ENCODE measurements at places on chromosomes 1 and 21.
A peak's percentile ranks its signal among the peaks of the same experiment; 100 is the strongest.

DNA sequence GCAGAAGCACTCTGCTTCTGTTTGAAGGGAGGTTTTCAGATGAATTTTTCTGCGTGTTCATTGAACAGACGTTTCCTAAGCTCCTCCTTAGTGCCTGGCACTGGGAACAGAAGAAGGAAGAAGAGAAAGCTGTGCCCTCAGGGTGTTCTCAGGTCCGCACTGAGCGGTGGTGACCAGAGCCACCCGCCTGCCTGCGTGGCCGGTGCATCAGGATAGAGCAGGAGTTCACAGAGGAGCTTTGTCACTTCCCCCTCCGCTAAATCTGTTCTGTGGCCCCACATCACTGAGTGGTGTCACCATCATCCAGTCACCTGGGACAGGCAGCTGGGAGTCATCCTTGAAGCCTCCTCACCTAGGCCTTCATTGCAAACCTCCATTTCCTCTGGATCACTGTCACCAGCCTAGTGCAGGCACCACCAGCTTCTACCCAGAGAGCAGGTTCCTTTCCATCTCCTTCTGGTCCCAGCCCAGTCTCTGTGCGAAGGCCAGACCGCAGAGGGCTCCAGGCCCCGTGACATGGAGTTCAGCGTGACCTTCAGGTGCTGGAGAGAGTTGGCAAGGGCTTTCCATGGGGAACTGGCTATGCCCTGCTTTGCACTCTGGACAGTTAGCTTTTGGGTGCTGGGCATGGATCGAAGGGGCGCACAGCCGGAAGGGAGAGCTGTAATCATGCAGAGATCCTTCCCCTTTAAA is 21.7 kb downstream of the PARK7 start:
- DNase-seq: no peak

DNA sequence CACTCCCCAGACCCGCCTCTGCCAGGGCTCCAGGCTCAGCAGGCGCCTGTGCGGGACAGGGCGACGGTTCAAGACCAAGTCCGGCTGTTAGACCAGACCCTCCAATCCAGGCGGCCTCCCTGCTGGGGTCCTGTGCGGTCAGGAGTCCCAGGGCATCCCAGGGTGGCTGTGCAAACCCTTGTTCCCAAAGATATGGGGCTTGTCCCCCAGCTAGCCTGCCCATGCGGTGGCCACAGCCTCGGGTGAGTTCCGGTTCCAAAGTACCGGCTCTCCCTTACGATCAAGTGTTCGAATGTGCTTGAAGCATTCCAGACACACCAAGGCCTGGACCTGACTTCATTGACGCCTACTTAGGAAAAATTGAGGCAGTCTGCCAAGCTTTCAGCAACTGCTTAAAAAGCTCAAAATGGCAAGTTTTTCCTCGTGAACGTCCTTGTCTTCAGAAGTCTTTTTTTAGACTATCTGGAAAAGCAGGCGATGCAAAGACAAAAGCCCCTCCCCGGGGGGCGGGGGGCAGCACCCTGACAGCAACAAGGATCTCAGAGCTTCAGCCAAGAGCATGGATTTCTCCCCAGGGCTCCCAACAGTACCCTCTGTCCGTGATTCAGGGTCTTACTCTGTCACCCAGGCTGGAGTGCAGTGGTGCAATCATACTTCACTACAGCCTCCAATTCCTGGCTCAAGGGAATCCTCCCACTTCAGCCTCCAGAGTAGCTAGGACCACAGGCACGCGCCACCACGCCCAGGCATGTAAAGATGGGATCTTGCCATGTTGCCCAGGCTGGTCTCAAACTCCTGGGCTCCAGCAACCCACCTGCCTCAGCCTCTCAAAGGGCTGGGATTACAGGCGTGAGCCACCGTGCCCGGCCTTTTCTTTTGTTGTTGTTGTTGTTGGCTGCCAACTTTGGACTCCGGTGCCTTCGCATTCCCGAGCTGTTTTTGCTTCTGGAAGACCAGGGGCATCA is 2.3 kb downstream of the FAAP20 start:
- DNase-seq: no peak

DNA sequence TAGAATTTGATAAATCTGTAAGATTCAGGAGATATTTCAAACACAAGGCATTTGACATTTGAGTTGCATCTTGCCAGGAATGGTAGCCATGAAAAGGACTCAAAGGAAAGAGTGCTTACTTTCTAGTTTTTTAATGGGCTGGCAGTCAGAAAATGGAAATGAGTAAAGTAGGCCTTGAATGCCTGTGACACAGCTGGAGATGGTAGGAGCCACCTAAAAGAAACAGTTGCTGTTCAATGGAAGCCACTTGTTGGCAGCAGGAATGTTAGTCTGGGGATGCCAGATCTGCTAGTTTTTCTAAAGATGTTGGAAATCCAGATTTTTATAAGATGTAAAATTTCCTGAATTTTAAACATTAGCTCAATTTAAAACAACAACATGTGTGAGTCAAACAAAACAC is 43.6 kb downstream of the CACHD1 start:
- no peak for DNase-seq

DNA sequence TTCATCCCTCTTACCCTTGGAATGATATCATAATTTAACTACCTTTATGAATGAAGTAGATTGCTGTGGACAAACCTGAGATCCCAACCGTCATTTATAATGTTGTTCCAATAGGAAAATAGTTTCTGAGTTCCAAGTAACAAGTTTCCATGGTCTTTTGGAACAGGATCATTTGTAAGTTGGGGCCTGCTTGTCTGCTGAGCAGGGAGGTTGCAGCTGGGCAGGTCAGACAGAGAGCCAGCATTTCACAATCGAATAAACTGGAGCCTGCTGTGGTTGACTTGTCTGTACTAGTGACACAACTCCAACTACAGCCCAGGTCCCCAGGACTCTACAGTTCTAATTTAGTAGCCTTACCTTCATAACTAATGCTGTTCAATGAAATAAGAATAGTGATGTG is 18.6 kb upstream of the RALGPS2 start:
- DNase-seq: no peak

- DNase-seq: no peak
These were observed 103.6 kb downstream of the SMYD2 start for GRCh38 chr1:214384373-214385079.

GRCh38 chr1:2351723-2352122 is 39.6 kb downstream of the MORN1 start:
- DNase-seq: no peak

GRCh38 chr1:234920136-234920842 is 208.3 kb downstream of the TOMM20 start:
- no peak for DNase-seq

DNA sequence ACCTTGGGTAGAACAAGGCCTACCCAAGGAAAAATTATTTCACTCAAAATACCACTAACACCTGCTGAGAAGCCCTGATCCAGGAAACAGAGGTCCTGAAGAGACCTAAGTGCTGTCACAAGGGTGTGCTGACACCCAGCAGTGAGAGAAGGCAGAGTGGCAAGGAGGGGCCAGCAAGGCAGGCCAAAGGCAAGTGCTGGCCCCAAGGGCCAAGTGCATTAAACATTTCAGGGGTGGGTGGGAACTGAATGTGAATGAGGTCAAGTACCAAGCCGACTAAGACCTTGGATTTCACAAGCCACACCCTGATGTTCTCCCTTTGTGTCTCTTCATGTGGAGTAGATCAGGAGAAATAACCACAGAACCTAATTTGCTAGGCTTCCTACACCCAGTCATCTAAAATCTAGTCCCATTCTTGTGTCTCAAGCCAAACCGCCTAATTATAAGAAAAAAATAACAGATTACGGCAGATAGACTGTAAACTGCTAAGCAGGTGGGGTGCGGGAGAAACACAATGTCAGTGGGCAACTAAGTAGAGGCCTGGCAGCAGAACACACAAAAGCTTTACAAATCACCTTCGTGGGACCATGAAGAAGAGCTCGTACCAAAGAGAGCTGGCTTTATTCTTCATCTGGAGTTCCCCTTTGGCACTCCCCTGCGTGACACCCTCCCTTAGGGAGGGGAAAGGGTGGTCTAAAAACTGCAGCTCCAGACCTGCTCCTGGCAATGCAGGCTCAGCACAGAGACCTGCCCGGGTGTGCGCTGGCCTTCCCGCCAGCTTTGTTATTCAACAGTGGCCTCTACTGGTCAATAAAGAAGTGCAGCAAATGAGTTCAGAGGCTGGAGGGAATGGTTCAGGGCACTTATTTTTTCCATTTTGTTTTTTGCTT is 8.7 kb downstream of the UBE2G2 start:
- peak; percentile 27 for DNase-seq

DNA sequence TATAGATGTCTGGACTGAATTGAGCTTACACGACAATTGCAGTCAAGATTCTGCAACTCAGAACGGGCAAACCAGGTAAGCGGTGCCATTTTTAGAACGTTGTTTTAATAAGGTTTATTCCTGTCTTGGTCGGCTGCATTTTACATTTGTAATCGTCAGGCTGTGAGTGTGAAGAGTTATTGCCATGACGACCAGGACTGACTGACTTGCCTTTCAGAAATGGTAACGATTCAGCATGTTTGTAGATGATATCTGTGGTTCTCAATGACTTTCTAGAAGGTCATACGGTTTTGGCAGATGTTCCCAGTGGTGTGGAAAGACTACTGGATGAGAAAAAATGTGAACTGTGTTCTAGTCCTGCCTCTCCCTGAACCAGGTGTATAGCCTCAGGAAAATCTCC is 271.3 kb upstream of the B3GALT2 start:
- DNase-seq: no peak

- DNase-seq: no peak
These were observed 421.7 kb upstream of the CHRM3 start for GRCh38 chr1:238964631-238965030.

GRCh38 chr1:37153116-37154100 is 119.1 kb upstream of the GRIK3 start:
- no peak for DNase-seq

DNA sequence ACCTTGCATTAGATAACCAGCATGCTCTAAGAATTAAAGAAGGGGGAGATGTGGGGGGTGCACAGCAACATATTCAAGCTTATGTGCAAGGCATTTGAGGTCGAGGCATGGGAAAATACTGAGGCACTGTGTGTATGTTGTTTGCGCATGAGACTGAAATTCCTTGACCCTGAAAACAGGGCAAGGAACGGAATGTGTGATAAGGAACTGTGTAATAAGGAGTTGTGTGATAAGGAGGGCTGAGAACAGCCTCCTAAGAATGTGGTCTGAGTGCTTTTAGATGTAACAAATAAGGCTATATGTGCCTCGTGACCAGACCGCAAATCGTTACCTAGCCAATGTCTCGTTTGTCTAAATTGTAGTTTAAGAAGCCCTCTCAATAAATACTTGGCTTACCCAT is 26.5 kb upstream of the ITLN1 start:
- DNase-seq: no peak

GRCh38 chr1:226697151-226697928 is 41.7 kb downstream of the ITPKB start:
- DNase-seq: no peak

GRCh38 chr1:20426371-20426770 is 59.6 kb downstream of the CAMK2N1 start:
- DNase-seq: no peak

DNA sequence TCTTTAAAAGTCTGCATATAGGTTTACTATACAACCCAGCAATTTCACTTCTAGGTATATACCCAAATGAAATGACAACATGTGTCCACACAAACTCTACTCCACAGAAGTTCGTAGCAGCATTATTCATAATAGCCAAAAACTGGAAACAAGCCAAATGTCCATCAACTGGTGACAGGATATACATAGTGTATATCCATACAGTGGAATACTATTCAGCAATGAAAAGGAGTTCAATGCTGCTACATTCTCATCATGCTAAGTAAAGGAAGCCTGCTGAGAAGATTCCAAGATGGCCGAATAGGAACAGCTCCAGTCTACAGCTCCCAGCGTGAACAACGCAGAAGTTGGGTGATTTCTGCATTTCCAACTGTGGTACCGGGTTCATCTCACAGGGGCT is 200.6 kb downstream of the PATJ start:
- no peak for DNase-seq
